ENCODE measurements at places on chromosomes 4 and X.
A peak's percentile ranks its signal among the peaks of the same experiment; 100 is the strongest.

DNA sequence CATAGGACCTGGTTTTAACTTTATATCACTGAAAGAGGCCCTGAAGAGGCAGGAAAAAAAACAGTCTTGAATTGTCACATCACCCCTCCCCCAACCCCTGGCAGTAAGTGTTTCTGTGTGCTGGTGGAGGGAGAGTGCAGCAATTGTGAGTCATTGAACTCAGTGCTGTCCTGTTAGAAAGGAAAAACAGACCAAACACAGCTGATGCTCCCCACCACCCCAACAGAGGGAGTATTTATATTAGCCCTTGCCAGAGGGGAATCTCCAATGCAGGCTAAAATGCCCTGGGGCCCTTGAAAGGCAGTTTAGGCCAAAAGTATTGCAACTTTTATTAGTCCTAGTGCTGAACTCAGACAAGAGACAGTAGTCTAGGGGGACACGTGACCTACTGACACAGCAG lies 197.8 kb upstream of the AGTR2 start:
- DNase-seq, result no peak

DNA sequence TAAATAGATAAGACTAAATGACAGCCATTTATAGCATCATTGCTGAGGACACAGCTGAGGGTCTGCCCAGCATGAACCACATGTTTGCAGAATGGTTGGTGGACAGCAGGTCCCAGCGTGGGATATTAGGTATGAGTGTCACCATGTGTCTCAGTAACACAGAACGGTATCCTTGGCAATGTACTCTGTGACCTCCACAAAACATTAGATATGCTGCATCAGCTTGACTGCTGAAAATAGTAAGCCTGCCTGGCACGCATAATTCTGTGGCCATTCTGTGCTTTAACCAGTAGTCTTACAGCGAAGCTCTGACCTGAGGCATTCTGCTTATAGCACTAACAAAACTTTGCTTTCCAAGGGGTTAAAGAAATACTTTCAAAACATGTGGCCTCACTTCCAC lies 32.0 kb downstream of the LIMCH1 start:
- DNase-seq, result no peak

GRCh38 chr4:42050516-42051249 lies 60.4 kb downstream of the SLC30A9 start:
- DNase-seq, result no peak

DNA sequence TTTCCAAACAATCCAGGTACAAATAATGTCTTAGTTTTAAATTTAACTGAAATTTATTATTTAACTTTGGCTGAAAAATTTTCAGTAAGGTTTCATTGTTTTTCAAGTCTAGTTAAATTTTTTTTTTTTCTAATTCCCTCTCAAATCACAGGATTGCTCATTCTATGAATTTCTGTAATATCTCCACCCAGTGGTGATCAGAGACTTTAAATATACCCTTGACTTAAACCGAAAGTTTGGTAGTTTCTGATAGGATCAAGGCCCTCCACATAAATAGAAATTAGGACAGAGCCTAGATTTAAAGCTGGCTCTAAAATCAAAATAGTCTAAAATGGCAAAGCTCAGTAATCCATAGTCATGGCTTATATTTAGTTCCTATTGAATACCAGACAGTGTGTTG lies 175.4 kb downstream of the TBCK start:
- DNase-seq, result no peak

DNA sequence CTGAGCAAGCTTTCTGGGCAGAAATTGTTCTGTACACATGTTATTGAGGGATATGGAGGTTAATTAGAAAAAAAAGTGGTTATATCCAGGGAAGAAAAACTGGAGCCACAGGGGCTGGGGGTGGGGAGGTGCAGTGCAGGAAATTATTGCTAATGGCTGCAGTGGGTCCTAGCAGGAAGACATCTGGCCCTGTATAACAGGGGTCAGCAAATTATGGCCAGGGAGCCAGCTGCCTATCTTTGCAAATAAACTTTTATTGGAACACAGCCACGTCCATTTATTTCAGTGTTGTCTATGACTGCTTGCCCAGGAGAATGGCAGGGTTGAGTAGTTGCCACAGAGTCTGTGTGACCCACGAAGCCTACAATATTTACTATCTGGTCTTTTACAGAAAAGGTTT lies 23.4 kb upstream of the PRPS2 start:
- DNase-seq, result no peak

DNA sequence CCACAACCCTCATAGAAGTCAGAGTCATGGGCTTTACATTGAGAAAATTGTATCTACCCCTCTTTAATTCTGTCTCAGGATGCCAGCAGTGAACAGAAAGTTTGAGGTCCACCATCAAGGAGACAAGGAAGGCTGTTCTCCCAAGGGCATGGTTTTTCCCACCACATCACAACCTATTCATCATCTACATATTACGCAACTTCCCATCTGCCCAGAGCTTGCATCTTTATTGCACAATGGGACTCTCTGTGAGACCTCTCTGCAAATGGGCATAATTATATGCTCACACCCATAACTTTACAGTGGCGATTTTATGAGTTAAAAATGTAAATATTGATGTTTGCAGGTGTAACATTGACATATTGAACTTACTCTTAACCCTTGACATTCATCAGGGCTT lies 38.9 kb downstream of the PAGE2 start:
- no peak for DNase-seq

- no peak for DNase-seq
These were observed 1848.9 kb upstream of the TENM3 start for GRCh38 chr4:180394312-180394711.

DNA sequence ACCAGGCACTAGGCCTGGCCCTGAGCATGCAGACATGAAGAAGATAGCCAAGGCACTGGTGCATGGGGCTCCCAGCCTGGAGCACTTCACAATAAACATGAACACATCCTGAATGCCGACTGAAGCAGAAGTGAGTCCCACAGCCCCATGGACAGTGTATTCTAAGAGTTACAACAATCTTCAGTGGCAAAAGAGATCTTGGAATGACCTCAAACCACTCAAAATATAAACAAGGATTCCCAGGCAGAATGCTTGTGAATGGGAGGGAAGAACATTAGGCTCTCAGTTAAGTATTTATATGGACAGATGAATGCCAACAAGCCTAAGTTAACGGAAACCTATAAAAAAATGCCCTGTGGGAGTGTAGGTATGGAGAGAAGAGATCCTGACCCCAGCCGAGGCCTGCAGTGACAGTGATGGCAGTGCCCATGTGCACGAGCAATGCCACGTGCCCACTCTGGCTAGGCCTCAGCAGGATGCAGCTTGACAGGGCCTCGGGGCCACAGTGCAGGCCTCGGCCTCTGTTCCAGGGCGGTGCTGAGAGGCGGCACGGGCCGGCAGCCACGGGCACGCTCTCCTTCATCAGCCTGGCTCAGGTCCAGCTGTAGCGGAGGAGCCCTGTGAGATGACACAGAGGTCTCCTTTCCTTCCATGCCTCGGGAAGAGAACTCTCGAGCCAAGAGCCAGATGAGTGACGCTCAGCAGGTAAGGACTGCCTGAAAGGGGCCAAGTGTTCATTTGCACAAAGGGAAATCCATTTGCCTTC lies 49.2 kb downstream of the IRF2 start:
- no peak for DNase-seq

GRCh38 chr4:98662626-98663225 lies 4.3 kb upstream of the TSPAN5 start:
- DNase-seq, result peak; percentile 83

GRCh38 chrX:41837270-41837944 lies 85.9 kb downstream of the CASK start:
- DNase-seq, result no peak

DNA sequence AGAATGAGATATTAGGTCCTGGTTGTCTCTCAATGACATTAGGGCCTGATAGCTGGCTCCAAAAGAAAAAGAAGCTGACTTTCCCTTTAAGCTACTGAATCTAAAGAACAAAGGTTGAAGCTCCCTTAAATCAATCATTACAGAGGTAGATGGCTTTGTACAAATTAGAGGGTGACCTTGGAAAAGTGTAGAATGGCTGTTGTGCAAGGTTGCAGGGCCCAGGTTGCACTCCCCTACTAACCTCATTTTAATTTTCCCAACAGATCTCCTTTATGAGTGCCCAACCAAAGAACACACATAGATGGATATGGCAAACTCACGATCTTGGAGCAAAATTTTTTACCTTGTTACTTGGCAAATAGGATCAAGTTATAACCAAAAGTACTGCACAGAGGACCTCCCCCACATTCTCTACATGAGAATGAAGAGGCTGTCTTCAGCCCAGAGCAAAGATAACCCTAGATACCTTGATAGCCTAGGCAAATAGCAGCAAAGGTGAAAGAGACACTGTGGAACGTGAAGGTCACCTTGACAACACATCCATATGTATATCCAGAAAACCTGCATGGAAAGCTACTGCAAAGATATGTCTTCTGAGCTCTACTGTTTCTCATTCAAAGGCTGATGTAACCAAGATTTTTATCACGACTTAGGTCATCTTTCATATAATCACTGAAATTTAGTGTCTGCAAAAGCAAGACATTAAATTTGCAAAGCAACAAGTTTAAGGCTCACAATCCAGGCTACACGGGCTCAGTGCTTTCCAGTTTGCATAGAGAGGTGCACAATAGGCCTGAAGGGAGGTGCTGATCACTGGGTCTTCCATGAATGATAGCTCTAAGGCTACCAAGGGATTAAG lies 23.0 kb downstream of the KLB start:
- DNase-seq, result no peak

DNA sequence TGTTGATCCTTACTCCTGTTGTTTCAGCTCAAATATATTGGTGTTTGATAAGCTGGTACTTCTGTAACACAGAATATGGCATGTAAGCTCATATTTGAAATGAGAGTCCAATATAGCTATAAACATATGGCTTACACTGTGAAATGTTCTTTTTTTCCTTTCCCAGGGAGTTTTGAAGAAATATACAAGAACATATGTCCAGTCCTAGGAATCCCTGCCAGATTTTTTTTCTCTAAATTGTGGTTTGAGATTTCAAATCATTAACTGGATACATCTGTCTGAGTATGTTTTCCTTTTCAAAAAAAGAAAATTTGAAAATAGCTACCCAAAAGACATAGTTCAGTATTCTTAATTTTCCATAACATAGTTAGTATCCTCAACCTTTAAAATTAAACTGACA lies 60.2 kb downstream of the HMGB2 start:
- no peak for DNase-seq

DNA sequence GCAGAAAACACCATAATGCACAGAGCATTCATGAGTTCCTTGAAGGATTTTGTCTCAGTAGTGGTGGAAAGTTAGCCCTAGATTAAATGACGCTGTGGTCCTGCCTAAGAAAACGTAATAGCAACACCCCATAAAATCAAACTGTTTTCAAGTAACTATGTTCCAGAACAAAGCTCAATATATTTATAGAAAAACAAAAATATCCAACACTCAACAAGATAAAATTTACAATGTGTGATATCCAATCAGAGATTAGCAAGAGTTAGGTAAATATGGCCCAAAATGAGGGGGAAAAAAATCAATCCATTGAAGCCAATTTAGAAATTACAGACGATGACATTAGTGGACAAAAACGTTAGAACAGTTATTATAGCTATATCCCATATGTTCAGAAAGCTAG lies 9.9 kb upstream of the GAB1 start:
- no peak for DNase-seq

GRCh38 chr4:116024954-116025708 lies 911.7 kb upstream of the NDST4 start:
- no peak for DNase-seq

DNA sequence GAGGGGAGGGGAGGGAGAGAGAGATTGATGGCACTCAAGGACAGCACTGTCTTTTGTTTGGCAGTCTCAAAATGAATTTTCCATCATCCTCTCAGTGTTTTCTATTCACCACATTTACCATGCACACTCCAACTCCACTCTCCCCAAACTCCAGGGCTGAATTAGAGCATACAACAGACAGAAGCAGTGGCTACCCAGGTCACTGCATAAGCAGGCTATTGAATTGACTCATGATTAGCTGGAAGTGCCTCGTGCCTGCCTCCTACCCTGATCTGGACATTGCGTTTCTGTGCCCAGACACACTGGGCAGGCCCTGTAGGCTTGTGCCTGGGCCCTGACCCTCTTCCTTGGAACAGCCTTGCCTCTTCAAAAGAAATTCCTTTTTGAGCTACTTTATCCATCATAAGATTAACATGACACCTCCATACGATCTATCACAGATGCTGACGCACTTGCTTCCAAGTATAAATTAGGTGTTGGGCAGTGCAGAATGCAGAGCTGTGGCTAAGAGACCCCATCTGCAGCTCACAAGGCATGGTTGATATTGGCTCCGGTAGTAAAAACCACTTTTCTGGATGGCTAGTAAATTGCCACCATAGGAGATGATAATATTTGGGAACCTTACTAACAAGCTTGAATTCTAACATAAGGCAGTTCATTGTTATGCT lies 752.9 kb downstream of the RPA4 start:
- DNase-seq, result no peak

- DNase-seq, result no peak
These were observed 708.6 kb downstream of the C4orf33 start for GRCh38 chr4:129804461-129804981.

GRCh38 chr4:33722800-33723516 lies 2521.4 kb downstream of the ARAP2 start:
- no peak for DNase-seq

- DNase-seq, result no peak
These were observed 321.2 kb downstream of the CAMK2D start for GRCh38 chr4:113440371-113440770.

GRCh38 chr4:158822348-158822747 lies 53.5 kb downstream of the FNIP2 start:
- DNase-seq, result no peak

- DNase-seq, result no peak
These were observed 80.8 kb upstream of the TLR2 start for GRCh38 chr4:153603258-153603657.

DNA sequence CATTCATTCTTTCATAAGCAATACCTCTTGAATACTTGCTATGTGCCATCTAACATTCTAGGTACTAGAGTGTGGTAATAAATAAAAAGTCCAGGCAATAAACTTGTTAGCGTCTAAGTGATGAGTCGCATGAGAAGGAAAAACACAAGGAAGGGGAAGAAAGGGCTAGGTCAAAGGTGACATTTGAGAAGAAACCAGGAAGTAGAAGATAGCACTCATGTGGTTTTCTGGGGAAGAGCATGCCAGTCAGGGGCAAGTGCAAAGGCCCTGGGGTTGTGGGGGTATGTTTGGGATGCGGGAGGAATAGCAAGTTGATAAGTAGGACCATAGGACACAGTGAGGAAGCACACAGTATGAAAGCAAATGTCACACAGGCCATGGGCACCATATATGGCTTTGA lies 157.0 kb downstream of the TSPAN5 start:
- no peak for DNase-seq

GRCh38 chr4:72817012-72817411 lies 248.0 kb upstream of the ADAMTS3 start:
- no peak for DNase-seq

GRCh38 chr4:89995006-89995405 lies 100.4 kb downstream of the MMRN1 start:
- DNase-seq, result no peak
